ENCODE measurements at places on chromosomes 6 and 20.

GRCh38 chr6:99746261-99746895 is 139.7 kb downstream of the PRDM13 start:
- peak; percentile 73 for DNase-seq

DNA sequence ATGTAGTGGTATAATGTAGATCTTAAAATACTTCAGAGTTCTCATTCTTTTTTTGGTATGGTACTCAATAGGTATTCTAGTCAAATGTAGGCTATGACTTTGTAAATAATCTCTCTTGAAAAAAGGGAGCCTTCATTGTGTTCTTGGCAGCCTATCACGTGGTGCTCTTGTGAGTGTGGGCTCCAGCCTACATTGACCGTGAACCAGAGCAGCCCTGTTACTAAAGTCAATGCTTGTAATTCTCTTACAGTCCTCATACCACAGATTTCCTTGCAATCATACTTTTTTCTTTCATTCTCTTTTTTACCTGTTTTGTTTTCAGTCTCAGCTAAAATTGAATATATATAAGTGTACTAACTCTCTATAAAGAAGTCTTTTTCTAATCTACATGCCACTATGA is 31.1 kb downstream of the ARID1B start:
- DNase-seq = no peak

DNA sequence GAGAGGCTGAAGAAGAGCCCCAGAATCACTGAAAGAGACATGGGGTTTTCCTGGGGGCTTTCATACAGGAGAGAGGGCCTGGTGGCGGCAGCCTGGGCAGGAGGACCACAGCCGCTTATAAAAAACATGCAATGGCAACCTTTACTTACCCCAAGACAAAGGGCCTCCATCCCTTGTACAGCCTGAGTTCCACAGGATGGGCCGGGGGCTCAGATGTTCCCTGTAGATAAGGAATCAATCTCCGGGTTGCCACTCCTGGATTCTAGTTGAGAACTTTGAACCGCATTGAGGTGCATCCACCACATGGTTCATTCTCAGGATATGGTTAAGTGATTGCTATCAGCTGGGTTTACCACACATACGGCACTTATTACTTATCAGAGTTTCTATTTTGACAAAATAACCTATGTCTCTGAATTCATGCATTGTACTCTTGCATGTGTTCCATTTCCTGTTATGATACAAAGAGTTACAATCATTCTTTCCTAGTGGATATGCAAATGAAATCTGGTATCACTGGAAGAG is 677.6 kb downstream of the KIF16B start:
- no peak for DNase-seq

GRCh38 chr20:56953048-56953586 is 313.3 kb downstream of the BMP7 start:
- no peak for DNase-seq

DNA sequence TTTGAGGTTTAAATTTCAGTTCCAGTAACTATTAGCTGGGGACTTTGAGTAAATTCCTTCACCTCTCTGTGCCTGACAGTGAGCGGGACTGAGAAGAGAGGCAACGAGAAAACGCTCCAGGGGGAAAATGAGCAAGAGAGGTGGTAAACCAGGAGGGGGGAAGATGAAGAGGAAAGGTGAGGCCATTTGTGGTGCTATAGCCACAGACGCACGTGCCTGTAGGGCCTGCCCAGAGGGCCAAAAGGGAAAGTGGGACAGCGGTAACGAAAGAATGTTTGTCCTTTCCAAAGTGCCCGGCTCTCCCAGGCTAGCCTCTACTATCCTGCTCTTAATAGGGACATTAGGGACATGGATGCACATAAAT is 99.2 kb downstream of the BMP7 start:
- DNase-seq = no peak

DNA sequence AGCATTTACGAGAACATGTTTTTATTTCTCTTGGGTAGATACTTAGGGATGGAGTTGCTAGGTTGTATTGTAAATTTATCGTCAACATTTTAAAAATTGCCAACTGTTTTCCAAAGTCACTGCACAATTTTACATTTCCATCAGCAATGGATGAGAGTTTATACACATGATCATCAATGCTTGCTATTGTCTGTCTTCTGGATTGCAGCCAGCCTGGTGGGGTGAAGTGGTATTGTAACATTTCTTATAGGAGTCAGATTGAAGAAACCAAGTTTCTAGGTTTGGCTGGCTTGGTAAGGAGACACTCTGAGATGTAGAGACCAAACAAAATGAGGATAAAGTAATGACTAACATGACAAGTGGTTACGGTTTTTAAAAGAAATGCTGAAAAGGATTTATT is 57.1 kb upstream of the HDDC2 start:
- DNase-seq = no peak

DNA sequence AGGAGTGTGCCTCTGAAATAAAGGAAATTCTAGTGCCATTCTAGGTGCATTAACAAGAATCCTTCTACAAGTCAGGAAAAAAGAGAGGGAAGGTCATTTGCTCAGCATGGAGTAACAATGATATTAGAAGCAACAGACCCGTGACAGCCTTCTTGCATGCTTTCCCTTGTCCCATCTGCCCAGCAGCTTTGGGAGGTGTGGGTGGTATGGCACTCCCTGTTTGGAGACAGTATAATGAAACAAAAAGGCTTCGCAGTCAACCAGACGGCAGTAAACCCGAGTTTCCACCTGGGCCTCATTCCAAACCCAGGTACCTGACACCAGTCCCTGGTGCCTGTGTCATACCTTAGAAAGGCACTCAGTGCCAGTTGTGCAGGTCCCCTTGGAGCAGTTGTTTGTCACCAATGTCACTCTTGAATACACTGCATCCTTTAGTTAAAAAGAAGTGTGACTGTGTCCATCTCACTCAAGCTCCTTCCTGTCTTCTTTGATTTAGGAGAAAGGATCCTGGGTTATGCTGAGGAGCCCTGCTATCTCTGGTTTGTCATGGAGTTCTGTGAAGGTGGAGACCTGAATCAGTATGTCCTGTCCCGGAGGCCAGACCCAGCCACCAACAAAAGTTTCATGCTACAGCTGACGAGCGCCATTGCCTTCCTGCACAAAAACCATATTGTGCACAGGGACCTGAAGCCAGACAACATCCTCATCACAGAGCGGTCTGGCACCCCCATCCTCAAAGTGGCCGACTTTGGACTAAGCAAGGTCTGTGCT is 14.7 kb downstream of the STK35 start:
- no peak for DNase-seq

- DNase-seq = no peak
Measured at GRCh38 chr6:85479208-85479607, 29.3 kb downstream of the NT5E start.

DNA sequence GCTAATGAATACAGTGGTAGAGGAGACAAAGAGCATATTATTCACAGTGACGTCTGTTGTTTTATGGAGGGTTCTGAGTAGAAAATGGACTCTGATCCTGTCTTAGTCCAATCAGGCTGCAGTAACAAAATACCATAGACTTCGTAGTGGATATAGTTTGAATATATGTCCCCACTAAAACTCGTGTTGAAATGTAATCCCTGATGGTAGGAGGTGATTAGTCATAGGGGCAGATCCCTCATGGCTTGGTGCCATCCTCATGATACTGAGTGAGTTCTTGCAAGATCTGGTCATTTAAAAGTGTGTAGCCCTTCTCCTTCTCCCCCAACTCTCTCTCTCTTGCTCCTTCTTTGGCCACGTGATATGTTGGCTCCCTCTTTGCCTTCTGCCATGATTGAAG is 82.5 kb downstream of the CD83 start:
- DNase-seq = peak; percentile 83

DNA sequence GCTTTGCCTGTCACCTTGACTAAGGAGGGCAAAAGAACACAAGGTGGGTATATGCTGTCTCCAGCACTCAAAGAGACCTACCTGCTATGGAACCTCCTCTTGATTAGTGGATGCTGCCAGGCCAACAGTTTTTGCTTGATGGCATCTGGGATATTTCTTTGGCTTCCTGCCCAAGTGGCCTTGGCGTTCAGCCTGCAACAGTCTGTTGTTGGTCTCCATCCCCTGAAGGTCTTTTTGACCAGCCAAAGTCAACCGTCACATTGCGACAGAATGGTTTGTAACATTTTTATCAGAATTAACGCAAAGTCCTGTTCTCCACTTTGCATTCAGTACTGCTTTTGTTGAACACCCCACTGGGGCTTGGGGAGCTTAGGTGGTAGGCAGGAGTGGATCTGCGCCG is 37.1 kb downstream of the SERPINB1 start:
- no peak for DNase-seq

All from MCF 10A (cell line).